ENCODE measurements at places on chromosomes 1 and 21. TPM values are rescaled to one million over a fixed set of nuclear protein-coding genes. Genes with fewer than 3 reads are reported as not detected.
A peak's percentile ranks its signal among the peaks of the same experiment; 100 is the strongest.

- DNase-seq, result no peak
Observed at GRCh38 chr21:18340387-18340942, 63.1 kb downstream of the TMPRSS15 start.

DNA sequence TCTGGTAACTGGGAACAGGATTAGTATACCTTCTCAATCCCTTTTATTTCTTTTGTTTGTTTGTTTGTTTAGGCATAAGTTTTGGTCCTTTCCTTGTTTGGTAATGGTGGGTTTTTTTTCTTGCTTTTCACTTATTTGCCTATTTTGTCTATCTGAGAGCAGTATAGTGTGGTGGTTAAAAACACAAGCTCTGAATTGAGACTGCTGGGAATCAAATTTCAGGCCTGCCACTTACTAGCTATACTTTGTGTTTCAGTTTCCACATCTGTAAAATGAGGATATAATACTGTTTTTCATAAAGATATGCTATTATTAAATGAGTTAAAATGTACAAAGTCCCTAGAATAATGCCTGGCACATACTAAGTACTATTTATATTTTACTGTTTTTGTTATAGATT is 81.6 kb upstream of the IVNS1ABP start:
- DNase-seq, result no peak

Gene FCRL1
- total RNA-seq, result not detected

DNA sequence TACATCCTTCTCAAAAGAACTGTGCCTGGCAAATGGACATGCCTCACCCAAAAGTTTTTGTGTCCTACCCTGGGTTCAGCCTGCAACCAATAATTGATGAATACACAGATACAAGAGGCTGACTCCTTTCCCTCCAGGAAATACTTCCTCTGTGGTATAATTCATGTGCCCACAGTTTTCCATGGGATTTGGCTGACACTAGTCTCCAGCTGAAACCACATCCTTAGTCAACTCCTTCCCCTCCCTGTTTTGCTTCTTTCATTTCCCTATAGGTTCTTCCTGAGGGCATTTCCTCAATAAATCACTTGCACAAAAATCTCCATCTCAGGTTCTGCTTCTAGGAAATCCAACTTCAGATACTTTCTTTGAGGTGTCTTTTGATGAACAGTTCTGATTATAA is 436.6 kb upstream of the C1orf87 start:
- DNase-seq, result no peak

Gene NCF2
- total RNA-seq, result 0.10 TPM

Gene EXTL1
- 0.10 TPM for total RNA-seq

DNA sequence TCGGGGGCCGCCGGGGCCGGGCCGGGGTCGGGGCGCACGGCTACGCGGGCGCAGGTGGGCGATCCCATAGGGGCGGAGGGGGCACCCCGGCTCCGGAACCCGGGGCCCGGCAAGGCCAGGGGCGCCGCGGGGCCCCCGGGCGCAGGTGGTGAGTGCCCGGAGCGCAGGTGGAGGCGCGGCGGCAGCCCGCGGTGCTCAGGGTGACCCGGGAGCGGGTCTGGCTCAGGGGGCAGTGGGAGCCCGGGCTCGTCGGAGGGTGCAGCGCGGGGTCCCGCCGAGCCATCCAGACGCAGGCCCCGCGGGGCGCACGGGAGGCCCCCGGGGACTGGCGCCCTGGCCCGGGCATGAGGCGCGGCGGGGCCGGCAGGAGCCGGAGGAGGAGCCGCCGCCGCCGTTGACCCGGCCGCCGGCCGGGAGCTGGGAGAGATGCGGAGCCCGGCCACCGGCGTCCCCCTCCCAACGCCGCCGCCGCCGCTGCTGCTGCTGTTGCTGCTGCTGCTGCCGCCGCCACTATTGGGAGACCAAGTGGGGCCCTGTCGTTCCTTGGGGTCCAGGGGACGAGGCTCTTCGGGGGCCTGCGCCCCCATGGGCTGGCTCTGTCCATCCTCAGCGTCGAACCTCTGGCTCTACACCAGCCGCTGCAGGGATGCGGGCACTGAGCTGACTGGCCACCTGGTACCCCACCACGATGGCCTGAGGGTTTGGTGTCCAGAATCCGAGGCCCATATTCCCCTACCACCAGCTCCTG is 489 bp downstream of the CELSR2 start:
- DNase-seq, result no peak

DNA sequence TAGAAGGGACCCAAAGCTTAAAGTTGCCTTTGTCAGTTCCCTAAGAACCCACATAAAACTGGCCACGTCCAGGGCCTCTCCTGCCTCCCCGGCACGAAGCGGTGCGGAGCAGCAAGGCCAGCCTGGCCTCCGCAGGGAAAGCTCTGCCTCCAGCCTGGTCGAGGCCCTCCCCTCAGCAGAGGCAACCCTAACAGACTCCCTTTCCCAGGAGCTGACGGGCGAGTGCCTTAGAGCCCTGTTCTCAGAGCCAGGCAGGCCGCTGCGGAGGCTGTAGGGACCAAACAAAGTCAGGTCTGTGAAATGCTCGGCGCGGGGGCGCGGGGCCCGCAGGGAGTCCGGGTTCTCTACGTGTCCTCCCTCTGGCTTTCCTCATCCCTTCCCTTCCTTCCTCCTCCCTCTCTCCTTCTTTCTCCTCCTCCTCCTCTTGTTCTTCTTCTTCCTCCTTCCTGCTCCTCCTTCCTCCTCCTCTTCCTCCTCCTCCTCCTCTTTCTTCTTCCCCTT is 40.7 kb downstream of the RIPK4 start:
- no peak for DNase-seq

Gene ANXA9
- total RNA-seq, result 1.2 TPM

Gene RAB25
- not detected for total RNA-seq

GRCh38 chr1:92543131-92544055 is 56.7 kb upstream of the GFI1 start:
- no peak for DNase-seq

GRCh38 chr1:84603941-84604830 is 29.9 kb upstream of the CTBS start:
- DNase-seq, result peak; percentile 97

Gene BRINP3
- total RNA-seq, result 1.0 TPM

Measured in Panc1 (cell line).